ENCODE measurements at places on chromosomes 6 and 20. TPM values are rescaled to one million over a fixed set of nuclear protein-coding genes. Genes with fewer than 3 reads are reported as not detected.

The HSPA12B gene
- not detected for total RNA-seq

The TRAPPC3L gene
- total RNA-seq = not detected

The FAM83C gene
- not detected for total RNA-seq

The SLC22A23 gene
- 0.75 TPM for total RNA-seq

The IYD gene
- total RNA-seq = not detected

The CTAGE9 gene
- not detected for total RNA-seq

The IL17F gene
- total RNA-seq = 12.6 TPM

The C6orf136 gene
- 21.7 TPM for total RNA-seq

The IMPG1 gene
- total RNA-seq = not detected
